Right ventricle myocardium inferior (tissue), 1 donor: ENCODE measurements at places on chromosomes 2 and 18. TPM values are rescaled to one million over a fixed set of nuclear protein-coding genes. Genes with fewer than 3 reads are reported as not detected.
A peak's percentile ranks its signal among the peaks of the same experiment; 100 is the strongest.

DNA sequence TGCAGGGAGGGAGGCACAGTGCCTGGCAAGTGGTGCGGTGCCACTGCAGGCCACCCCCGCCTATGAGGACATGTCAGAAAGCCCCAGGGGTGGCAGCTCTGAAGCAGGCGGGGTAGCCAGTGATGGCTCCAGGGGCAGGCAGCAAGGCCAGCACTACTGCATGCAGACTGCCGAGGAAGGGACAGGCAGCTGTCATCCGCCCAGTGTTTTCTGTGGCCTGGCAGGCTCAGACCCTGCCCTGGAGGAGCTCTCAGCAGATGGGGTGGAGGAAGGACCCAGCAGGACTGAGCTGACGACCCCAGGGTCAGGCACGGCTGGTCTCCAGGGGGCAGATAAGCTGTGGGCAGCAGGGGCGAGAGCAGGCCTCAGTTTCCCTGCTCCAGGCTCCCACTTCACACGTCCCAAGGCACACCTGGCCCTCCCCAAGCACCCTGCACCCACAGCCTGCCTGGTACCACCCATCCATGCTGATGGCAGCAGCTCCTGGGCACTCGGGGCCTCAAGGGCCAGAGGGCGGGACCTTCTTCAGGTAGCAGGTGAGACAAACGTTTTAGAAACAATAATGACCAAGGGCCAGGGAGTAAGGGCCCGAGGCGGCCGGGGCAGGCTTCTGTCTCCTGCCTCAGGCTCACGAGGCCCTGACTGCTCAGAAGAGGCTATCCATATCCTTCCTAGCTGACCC is 48.5 kb downstream of the HS6ST1 start:
- DNase-seq = peak; percentile 60

DNA sequence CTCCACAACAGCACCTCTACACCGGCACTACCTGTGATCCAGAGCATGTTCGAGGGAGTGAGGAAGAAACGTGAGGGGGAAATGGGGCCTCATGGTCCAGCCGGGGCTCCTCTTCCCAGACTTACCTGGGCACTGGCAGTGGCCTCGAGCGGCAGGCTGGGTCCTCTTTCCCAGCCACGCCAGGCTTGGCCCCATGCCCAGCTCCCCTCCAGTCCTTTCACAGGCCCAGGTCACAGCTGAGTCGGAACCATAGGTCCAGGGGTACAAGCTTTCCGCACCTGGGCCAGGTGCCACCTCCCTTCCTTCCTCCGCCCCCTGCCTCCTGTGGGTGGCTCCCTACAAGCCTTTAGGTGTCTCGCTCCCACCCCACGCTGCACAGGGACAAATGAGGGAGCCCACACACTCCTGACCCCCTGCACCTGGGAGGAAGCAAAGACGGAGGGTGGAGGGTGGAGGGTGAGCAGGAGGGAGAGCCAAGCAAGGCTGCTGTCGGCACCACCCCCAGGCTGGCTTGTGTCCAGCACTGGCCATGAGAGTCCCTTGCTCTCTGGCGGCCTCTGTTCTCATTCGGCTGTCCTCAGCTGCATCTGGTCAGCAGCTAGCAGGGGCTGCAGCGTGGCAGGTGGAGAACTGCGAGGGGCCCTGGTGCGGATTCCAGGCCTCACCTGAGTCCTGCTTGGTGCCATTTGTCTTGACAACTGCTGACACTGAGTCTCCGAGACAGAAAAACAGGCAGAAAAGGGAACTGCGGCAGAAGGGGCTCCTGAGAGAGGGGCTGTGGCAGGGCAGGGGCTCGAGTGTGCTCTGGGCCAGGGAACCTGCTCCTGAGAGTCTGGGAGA is 26.8 kb downstream of the ADRA2B start:
- no peak for DNase-seq

- DNase-seq = no peak
Measured at GRCh38 chr2:23505984-23506380, 121.0 kb downstream of the KLHL29 start.

DNA sequence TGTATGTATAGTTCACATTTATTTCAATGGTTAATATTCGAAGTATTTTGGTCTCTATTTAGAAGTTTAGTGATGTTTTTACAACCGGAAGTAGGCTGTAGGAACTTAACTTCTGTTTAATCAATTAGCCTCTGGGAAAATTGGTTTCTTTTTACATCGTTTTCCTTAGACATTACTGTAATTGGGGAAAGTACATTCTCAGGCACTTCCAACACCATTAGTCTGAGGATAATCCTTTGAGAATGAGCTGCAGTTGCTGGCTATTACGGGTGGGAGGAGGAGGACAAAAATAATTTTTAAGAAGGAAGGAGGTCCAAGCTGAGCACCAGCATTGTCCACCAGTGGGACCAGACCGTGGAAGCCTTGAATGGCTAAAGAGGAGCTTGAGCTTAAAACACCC is 70.4 kb upstream of the ST3GAL5 start:
- DNase-seq = no peak

DNA sequence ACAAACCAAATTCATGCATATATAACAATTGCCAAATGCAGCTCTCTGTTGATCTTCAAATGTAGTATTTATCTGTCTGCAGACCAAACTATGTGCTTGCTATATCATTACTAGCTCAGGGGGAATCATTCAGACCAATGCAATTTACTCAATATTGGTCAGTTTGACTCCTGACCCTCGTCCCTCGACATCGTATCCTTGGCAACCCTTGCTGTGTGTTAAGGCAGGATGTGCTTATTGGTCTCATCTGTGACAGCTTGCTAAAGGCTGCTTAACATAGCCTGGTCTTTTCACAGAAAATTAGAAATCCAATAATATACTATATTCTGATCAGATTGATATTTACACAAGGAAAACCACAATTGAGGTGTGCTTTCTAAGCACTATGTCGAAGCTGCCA is 747.1 kb downstream of the GALR1 start:
- DNase-seq = no peak

GRCh38 chr18:30639361-30639760 is 403.2 kb downstream of the DSC3 start:
- DNase-seq = no peak

DNA sequence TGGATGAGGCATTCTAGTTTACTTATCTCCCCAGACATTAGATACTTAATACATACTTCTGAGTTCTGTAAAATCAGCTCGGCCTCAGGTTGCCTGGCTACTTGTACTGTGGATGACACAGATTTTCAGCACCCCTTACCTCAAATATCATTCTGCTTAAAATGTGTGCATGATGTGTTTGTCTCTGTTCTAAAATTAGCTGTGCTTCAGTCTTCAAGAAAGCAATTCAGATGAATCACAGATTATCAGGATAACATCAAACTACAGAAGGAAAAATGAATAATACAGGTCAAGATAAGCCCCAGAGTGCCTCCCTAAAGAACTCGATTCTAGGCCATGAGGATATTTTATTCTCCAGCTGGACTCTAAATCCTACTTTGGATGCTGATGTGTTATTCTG is 21.3 kb upstream of the MAPRE2 start:
- DNase-seq = no peak

- DNase-seq = no peak
Measured at GRCh38 chr2:15797231-15797938, 143.0 kb upstream of the MYCN start.

- DNase-seq = no peak
Measured at GRCh38 chr2:106334802-106335201, 133.4 kb downstream of the RGPD3 start.

DNA sequence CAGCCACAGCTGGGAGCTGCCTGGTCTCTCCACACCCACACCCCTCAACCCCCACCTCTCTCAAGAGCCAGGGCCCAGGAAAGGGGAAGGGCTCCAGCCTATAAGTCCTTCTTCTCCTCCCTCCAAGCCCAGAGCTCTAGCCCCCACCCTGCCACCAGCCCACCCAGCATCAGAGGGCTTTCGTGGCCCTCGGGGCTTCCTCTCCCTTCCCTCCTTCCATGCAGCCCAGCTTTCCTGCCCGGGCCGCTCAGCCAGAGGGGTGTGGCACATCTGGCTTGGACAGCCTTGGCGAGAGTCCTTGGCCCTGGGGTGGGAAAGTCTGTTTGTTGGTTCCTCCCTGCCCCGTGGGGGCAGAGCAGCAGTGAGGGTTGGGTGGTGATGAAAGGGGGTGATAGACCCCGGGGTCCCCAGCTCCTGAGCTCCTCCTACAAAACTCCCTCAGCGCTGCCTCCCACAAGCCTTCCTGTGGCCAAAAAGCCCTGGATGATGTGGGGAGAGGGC is 7.0 kb downstream of the TNS1 start:
- peak; percentile 85 for DNase-seq

- no peak for DNase-seq
Measured at GRCh38 chr18:76504749-76505148, 9.7 kb upstream of the ZNF516 start.

DNA sequence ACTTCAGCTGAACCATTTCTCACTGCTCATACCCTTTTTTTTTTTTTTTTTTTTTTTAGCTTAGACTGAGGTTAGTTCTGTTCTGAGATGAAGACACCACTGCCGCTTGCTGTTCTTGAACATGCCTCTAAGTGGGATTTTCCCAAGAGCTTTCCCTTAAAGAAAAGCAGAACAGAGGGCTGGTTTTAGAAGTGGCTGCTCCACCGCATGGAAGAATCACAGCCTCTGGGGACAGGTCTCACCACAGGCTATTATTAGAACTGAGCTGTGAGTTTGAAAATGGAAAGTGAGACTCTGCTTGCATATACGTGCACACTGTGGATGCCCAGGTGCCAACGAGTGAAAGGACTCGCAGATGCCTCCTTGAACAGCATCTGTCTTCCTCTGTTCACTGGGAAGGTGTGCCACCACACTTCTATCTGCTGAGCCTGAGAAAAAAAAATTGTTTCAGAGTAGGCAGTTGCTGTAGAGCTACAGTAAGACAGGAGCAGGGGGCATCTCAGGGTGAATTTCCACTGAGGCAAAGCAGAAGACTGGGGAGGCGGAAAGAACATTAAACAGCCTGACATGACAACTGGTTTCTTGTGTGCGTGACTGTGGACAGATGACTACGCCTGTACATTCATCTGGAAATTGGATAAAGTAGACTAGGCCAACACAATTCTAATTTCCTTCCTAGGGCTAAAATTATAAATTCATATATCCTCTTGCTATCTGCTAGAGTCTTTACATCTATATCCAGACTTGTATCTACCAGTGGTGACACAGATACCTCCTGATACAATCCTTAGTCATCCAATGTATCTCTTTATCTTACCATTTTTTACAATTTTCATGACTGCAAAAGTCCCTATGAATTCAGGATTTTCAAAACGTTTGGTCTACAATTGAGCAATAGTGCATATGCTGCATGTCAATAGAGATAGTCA is 1045.7 kb upstream of the CELF4 start:
- no peak for DNase-seq

Gene MC5R
- not detected for total RNA-seq
